Muscle of leg (tissue), 16 donors: ENCODE measurements at places on chromosomes 4 and X.

DNA sequence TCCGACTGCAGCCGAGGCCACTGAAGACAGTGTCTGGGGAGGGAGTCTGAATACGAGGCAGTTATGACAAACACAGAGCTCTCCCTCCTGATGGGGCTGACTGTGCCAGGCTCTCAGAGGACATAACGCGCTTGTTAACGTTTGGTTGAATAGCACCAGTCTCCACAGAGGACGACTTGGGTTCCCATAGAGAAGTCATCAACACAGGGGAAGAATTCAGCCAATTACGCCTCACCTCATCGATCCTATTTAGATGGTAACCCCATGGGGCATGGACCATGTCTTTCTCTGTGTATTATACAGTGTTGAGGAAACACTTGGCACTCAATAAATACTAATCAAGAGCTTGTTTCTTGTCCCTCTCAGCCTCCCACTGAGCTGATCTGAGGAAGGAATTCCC is 642.6 kb upstream of the LCORL start:
- no peak for DNase-seq

DNA sequence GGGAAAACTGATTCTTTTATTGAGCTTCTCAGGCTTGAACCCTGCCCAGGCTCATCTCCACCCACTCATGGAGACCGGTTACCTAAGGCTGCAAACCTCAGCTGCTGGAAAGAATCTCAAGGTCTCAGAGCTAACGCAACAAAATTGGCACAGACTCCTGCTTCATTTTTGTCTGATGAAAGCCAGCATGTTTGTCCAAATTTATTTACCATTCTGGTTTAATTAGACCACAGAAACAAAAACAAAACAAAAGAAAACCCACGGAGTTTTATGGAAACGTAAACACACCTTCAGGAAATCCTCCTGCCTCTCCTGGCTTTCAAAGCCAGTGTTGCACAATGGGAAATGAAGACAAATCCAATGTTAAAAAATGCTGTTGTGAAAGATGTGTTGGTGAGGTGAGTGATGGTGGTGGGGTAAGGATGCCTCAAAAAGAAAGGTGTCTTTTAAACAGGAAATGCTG is 56.4 kb upstream of the PDLIM3 start:
- no peak for DNase-seq

DNA sequence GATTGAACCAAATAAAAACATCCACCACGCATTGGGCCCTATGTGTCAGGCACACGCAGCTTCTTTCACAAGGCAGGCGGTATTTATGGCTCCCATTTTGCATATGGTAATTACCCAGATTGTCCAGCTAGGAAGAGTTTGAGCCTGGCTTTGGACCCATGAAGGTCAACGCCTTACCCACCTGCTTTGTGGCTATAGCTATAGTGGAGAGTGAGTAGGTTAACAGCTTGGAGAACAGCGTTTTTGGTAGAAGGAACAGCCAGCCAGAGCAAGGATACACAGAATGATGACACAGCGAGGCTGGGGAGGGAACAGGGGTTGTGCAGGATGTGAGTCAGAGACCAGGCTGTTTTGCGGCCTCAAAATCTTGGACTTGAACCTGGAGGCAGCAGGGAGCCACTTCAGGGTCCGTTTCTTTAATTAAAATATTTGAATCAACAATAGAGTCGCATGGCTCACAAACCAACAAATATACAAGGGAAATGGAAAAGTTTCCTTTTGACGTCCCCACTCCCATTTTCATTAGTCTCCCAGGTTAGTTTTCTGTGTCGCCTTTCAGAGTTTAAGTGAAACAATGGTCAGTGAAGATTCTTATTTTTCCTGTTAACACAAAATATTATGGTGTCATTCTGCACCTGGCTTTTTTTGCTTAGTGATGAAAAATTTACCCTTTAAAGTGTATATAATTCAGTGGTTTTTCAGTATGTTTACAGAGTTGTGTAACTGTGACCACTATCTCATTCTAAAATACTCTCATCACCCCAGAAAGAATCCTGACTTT is 118.2 kb upstream of the STX18 start:
- DNase-seq, result no peak

DNA sequence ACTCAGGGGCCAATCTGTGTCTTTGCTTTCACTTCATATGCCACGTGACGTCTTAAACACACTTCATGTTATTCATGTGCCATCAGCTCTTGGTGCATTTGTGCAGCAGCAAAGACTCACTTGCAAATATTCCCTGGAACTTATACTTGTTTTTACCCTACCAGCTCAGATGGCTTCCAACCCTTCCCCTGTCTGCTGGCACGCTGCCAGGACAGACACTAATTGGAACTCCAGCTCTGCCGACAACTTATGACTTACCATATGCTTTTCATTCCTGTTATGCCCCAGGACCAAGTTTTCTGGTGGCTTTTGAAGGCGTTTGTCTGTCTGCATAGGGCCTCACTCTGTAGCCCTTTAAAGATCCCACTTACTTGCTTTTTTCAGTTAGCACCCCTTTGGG is 261.7 kb upstream of the GNPDA2 start:
- DNase-seq, result no peak

GRCh38 chrX:153794897-153795816 is 689 bp downstream of the SSR4 start:
- DNase-seq, result no peak

DNA sequence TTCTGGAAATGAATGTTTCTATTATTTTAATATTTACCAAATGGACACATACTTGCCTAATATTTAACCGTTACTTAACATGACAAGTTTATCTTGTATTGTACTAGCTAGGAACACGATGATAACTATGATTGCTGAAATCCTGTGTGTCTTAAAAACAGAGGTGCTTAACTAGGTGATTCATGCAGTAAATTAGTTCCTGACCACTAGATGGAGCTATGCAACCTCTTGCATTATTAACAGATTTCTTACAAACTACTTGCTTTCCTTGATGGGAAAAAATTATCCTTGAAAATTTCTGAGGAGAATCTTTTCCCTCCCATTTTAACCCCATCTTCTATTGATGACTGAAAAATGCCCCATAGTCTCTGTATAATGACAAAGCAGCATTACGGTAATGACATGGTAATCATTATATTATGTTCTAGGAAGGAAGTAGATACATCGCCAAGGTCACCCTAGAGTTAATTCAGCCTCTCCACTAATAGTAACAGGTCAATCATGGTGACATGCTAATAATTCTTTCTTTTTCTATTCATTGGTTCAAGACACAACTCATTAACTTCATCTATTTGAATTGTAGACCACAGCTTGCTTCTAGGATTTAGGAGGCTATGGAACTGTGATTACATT is 844.2 kb downstream of the RAPGEF2 start:
- DNase-seq, result peak; percentile 68

GRCh38 chrX:133297284-133297683 is 79.1 kb upstream of the TFDP3 start:
- no peak for DNase-seq

GRCh38 chr4:38132107-38132673 is 172.0 kb downstream of the PTTG2 start:
- DNase-seq, result peak; percentile 97

DNA sequence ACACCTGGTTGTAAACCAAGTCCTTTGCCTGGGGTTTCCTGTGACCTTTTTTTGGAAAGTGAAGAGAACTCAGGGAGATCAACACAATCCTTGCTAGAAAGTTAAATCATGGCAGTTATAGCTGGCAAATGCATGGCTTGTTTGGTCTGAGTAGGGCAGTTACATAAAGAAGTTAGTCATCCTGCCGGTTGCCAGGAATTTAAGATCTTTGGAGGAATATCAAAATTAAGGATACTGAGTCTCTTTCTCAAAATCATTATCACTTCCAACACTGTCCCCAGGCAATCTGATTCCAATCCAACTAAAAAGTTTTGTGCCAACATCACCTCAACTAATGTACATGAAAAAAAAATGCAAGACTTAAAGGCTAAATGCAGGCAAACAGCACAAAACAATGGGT is 40.3 kb downstream of the C4orf54 start:
- DNase-seq, result no peak

DNA sequence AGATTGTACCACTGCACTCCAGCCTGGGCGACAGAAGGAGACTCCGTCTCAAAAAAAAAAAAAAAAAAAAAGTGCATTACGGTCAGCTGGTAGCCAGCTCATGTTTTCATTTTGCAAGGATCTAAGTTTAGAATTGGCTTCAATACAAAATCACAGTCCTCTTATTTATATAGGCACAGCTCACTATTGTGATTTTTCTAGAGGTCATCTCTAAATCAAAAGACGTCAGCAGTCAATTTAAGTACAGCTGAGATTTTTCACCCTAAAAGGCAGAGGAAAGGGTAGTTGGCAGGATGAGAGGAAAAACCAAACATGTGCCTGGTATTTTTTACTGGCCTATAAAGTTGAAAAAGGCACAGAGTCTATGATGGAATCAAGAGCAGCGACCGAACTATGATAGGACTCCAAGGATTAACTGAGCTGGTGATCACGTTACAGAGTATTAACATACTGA is 30.8 kb downstream of the ASB5 start:
- DNase-seq, result peak; percentile 76
